ENCODE measurements at places on chromosomes 3 and 15. TPM values are rescaled to one million over a fixed set of nuclear protein-coding genes. Genes with fewer than 3 reads are reported as not detected.

Gene VGLL4
- polyA plus RNA-seq: 98.4 TPM

Gene GOLGA8J
- polyA plus RNA-seq: 2.9 TPM

Gene BMF
- 45.3 TPM for polyA plus RNA-seq

Gene MESP2
- polyA plus RNA-seq: 0.45 TPM

Gene GALNT15
- 2.1 TPM for polyA plus RNA-seq

Gene CASR
- 24.9 TPM for polyA plus RNA-seq

Gene TGFBR2
- polyA plus RNA-seq: 93.2 TPM

Gene CTDSPL
- polyA plus RNA-seq: 102 TPM

Gene APOD
- 13.3 TPM for polyA plus RNA-seq

Gene AMIGO3
- polyA plus RNA-seq: 2.6 TPM

Gene MCCC1
- 76.0 TPM for polyA plus RNA-seq

Gene MKRN3
- 3.8 TPM for polyA plus RNA-seq

Gene CALML4
- 34.3 TPM for polyA plus RNA-seq

Gene LMLN
- 13.8 TPM for polyA plus RNA-seq

Gene SMCO1
- not detected for polyA plus RNA-seq

Gene STAB1
- 37.6 TPM for polyA plus RNA-seq

Gene ALS2CL
- 12.4 TPM for polyA plus RNA-seq

Gene ABI3BP
- polyA plus RNA-seq: 26.8 TPM

Gene LMOD3
- 0.05 TPM for polyA plus RNA-seq

Gene IQCH
- 10.0 TPM for polyA plus RNA-seq

Gene PDHB
- 117 TPM for polyA plus RNA-seq

Gene CRYGS
- polyA plus RNA-seq: 11.6 TPM

Gene DOCK3
- polyA plus RNA-seq: 2.1 TPM

Gene LSG1
- polyA plus RNA-seq: 99.2 TPM

Gene PRSS50
- polyA plus RNA-seq: 3.2 TPM

Gene CTXN2
- polyA plus RNA-seq: 0.12 TPM

Gene ZKSCAN7
- 19.4 TPM for polyA plus RNA-seq

Gene SPATA12
- polyA plus RNA-seq: 0.22 TPM

Gene NISCH
- 130 TPM for polyA plus RNA-seq

Gene CPNE4
- 0.68 TPM for polyA plus RNA-seq

Gene CPNE9
- polyA plus RNA-seq: not detected

Gene UBXN7
- 39.7 TPM for polyA plus RNA-seq

Gene FES
- polyA plus RNA-seq: 13.1 TPM

Gene GNAT1
- polyA plus RNA-seq: not detected
